ENCODE measurements at places on chromosomes 2 and 18. TPM values are rescaled to one million over a fixed set of nuclear protein-coding genes. Genes with fewer than 3 reads are reported as not detected.

The SP100 gene
- total RNA-seq: 96.4 TPM

The LPIN2 gene
- total RNA-seq: 36.9 TPM

The LRP2 gene
- 0.05 TPM for total RNA-seq

The GPBAR1 gene
- total RNA-seq: not detected

The SLC14A1 gene
- total RNA-seq: not detected

The TMEM37 gene
- 0.51 TPM for total RNA-seq

The SNORC gene
- 0.84 TPM for total RNA-seq

The DNAJC5G gene
- total RNA-seq: 2.7 TPM

The ACVR1C gene
- total RNA-seq: 0.17 TPM

The EML4 gene
- total RNA-seq: 28.4 TPM

The ARL6IP6 gene
- total RNA-seq: 29.6 TPM

The TRIM43 gene
- not detected for total RNA-seq

- no peak for DNase-seq
These were observed 7.3 kb upstream of the ASIC4 start for GRCh38 chr2:219506802-219507526.

- DNase-seq: peak; percentile 84
These were observed 27.9 kb downstream of the TMEM17 start for GRCh38 chr2:62478093-62478580.

DNA sequence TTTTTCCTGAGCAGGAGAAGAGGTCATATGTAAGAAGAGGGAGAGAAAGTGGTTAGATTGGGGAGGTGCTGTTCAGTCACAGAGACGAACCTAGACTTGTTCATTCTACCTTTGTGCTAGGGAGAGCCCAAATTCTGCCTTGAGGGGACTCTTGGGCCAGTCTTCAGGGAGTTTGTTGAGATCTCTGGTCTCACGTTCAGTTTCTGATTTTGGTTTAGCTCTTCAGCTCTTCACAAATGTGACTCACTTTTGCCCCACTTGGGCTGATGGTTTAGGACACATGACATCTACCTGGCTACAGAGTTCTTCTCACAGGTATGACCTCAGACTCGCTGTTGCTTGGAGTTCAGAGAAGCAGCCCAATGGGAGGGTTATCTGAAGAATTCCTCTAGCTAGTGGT, 49.2 kb upstream of the DARS1 start:
- DNase-seq: no peak

GRCh38 chr2:144084114-144084661, 435.7 kb downstream of the ZEB2 start:
- peak; percentile 15 for DNase-seq

DNA sequence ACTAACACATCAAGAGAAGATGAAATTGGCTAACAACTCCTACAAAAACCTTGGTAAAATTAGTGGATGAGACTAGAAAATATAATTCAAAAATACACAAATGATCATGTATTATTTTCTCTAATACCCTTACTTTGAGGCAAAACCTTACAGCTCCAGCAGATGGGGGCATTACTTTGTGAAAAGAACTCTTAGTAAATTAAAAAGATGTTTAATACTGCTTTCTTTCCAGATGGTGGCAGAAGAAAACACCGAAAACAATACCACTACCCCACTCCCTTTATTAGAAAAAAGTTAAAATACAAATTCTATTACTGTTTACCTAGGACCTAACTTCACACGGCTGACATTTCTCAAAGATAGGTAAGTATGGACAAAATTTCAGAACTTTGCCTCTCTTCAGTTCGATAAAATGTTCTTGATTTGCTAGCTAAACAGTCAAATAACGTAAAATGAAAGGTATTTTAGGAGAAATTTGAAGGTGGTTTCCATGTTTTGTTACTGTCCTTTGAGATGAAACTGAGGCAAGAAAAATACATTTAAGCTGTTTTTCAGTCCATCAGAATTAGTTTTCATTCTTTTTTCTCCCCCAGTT, 30.6 kb downstream of the ORC4 start:
- peak; percentile 73 for DNase-seq

DNA sequence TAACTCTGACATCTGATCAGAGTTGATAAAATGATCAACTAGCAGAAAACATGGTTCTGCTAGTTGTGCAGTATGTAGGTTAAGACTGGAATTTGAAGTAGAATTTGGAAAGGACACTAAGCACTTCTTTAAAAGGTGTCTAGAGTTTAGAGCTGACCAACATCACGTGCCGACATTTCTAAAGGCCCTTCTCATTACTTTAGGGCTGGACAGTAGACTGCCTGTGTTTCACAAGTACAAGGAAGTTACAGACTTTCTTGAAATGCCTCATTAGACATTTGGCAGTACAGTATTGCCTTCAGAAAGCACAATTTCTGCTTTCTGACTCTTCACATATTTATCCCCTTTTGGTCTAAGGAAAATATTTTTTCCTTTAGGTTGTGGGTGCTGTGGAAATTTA, 255.3 kb downstream of the ZNF385B start:
- no peak for DNase-seq

DNA sequence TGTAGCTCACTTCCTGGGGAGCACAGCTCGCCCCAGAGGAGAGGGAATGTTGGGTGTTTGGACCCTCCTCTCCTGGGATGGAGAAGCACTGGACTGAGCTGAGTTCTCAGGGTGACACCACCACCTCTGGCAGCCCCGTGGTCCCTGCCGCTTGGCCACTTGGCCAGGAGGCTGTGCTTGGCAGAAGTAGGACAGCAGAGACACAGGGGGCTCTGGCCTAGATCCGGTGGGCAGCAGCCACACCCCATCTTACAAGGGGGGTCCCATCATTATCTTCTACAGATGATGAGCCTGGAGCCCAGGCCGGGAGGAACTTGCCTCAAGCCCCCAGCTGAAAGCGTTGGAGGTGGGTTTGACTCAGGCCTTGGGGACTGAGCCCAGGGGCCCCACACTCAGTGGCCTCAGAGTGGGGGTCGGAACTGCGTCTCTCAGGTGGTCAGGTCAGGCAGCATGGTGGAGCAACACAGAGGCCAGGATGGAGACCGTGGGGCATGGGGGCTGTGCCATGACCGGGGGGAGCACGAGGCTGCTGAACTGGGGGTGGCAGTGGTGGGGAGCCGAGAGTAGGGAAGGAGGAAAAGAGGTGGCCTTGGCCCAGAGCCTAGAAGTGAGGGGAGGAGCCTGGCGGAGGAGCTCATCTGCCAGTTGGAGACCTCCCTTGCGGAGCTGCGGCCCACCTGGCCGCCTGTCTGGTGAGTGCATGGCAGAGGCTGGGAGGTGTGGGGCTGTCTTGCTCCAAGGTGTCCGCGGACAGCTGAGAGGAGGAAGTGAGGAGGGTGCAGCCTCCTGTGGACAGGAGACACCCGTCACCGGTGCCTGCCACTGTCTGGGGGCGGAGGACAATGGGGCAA, 63.6 kb upstream of the HDAC4 start:
- no peak for DNase-seq

GRCh38 chr2:27264253-27264752, 1.5 kb upstream of the SLC30A3 start:
- no peak for DNase-seq

DNA sequence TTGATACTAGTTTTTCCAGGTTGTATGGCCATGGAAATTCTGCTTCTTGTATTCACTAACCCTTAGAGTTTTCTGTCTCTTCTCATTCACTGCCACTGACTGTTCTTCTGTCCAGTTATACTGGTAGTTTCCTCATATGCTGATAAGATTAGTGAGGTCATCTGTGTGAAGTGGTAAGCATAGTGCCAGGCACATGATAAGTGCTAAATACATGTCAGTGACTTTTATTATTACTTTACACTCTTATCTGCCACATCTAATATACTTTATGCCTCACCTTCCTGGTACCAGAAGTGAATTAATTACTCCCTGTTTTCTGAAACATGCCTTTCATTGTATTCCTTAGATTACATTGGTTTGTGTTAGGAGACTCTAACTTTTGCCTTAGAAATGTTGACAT, 91.3 kb downstream of the NBEAL1 start:
- DNase-seq: peak; percentile 66

GRCh38 chr2:77566131-77566530, 44.0 kb upstream of the LRRTM4 start:
- DNase-seq: no peak

DNA sequence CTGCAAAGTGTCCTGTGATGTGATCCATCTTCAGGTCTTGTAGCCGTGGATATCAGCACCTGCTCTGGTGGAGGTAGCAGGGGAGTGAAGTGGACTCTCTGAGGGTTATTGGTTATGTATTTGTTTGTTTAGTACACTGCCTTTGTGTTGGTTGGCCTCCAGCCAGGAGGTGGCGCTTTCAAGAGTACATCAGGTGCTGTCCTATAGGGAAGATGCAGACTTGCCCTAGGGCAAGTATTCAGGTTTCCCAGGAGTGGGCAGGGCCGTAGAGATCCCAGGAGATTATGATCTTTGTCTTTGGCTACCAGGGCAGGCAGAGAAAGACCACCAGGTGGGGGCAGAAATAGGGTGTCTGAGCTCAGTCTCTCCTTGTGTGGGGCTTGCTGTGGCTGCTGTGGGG, 411.8 kb downstream of the SOX11 start:
- no peak for DNase-seq

DNA sequence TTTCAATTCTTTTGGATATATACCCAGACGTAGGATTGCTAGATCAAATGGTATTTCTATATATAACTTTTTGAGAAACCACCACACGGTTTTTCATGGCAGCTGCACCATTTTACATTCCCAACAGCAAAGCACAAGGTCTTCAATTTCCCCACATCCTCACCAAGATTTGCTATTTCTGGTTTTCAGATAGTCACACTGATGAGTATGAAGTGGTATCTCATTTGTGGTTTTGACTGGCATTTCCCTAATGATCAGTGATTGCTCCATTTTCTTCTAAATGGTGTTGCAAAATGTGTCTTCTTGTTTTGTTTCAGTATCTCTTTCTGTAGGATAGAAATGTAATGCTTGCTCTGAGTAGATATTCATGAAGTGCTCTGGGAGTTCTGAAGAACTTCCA, 52.0 kb downstream of the ANKRD44 start:
- no peak for DNase-seq

DNA sequence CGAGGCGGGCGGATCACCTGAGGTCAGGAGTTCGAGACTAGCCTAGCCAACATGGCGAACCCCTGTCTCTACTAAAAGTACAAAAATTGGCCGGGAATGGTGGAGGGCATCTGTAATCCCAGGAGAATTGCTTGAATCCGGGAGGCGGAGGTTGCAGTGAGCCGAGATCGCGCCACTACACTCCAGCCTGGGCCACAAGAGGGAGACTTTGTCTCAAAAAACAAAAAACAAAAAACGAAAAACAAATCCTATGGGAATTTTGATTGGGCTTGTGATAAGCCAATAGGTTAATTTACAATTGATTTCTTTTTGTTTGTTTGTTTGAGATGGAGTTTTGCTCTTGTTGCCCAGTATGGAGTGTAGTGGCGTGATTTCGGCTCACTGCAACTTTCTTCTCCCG, 24.2 kb upstream of the TOGARAM2 start:
- DNase-seq: peak; percentile 27

GRCh38 chr18:22177327-22177871, 8.0 kb downstream of the GATA6 start:
- DNase-seq: no peak

DNA sequence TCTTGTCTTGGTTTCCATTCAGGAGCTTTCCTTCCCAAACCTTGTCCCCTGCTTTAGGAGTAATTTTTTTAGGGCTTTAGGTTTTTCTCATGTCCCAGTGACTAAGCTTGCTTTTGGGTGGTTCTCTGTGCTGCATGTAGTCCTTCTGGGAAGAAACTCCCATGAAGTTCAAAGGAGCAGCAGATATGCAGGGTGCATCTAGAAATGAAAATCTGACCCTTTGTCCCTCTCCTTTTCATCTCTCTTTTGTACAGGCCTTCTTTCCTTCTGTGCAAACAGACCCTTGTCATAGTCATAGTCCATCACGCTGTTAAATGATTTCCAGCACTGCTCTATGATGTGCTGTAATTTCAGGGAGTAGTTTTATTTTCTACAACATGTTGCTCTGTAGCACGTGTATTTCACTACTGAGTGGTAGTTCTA, 20.4 kb downstream of the FMNL2 start:
- no peak for DNase-seq

GRCh38 chr18:5732318-5732717, 163.0 kb downstream of the TMEM200C start:
- no peak for DNase-seq

DNA sequence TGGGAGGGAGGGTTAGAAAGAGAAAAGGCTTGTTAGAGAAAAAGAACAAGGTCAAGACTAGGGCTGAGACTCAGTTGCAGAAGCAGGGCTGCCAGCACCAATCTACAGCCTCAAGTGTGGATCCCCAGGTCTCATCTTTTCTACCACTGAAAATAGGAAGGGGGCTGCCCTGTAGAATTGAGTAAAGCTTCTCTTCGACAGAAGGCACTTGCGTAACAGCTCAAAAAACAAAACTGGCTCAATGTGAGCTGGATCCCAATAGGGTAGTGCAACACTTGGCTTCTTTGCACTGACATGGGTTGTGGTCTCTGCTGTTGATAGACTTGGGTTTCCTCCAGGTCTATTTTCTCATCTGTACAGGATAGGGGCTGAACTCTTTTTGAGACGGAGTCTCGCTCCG, 1.8 kb upstream of the MPV17 start:
- DNase-seq: no peak

DNA sequence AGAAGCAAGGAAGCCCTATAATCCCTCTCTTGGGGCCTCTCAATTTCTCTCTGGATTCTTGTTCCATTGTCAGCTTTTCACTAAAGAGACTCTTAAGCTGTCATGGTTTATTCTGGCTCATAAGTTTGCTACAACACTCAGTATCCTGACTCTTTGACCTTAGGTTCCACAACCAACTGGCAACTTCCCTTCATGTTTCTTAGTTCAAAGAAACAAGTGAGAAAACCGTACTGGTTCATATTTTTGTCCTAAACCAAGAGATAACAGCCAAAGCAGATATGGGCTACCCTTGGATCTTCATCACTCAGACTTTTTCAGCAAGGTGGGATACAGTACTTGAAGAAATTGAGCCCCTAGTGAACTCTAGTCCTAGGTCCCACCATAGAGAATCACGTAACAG, 109.9 kb upstream of the CRIM1 start:
- no peak for DNase-seq

- DNase-seq: peak; percentile 15
These were observed 263.3 kb upstream of the PKDCC start for GRCh38 chr2:41784496-41784895.

- DNase-seq: no peak
These were observed 187.1 kb upstream of the PIK3C3 start for GRCh38 chr18:41767960-41768359.

GRCh38 chr2:218282173-218282991, 9.9 kb downstream of the TMBIM1 start:
- no peak for DNase-seq

GRCh38 chr2:98482362-98482761, 37.7 kb downstream of the INPP4A start:
- no peak for DNase-seq

GRCh38 chr2:73920577-73921545, 5.8 kb upstream of the DGUOK start:
- peak; percentile 36 for DNase-seq

- no peak for DNase-seq
These were observed 224.7 kb downstream of the SLC8A1 start for GRCh38 chr2:40227210-40227609.

DNA sequence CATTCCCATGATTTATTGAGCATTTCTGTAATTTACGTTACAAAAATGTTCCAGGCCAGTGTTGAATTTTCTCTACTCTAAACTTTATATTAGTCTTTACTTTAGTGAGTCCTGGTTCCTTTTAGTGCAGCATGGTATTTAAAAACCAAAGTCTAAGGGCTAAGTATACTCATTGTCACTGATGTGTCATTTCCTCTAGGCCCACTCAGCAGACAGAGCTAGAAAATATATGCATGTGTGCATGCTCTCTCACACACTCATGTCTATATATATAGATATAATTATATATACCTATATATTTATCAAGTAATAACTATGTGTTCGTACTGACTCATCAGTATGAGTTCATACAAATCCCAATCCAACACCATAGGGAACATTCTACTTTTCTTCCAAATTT, 132.5 kb upstream of the SLC8A1 start:
- no peak for DNase-seq

Measured in dermis blood vessel endothelial cell (primary cell).